H9 (cell line): ENCODE measurements at places on chromosomes 4 and X. TPM values are rescaled to one million over a fixed set of nuclear protein-coding genes. Genes with fewer than 3 reads are reported as not detected.

Gene GAGE12H
- total RNA-seq = not detected in 2 replicates

- H3K4me3 ChIP-seq = no peak overlapping the region
- H3K27ac ChIP-seq = no peak overlapping the region
- no peak for DNase-seq
- no peaks in the 10 kb centered on the region for H3K27me3 ChIP-seq
Measured at GRCh38 chrX:16516232-16516876, 133.6 kb upstream of the S100G start.

Gene ASB5
- not detected in 2 replicates for total RNA-seq

DNA sequence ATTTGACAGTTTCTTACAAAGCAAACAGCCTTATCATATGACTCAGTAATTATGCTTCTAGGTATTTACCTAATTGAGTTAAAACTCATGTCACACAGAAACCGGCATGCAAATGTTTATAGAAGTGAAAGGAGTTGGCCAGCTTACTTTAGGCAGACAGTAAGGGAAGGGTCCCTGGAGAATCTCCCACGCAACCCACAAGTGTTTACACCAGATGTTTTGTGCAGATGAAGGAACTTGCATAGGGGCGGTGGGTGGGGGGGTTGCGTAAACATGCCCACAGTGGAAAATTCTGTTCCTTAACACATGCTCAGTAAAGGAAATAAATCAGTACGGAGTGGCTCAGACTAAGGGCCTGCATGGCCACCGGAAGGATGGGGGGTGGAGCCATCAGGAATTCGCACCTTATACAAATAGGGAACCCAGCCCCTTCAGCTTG lies 330.5 kb upstream of the AADAT start:
- H3K36me3 ChIP-seq = no peaks in the 10 kb centered on the region
- H3K4me3 ChIP-seq = no peak overlapping the region
- H3K27me3 ChIP-seq = no peaks in the 10 kb centered on the region
- DNase-seq = no peak
- no peak overlapping the region for H3K27ac ChIP-seq

- no peaks in the 10 kb centered on the region for H3K36me3 ChIP-seq
- no peaks in the 10 kb centered on the region for H3K27me3 ChIP-seq
- no peak for DNase-seq
- H3K27ac ChIP-seq = no peak overlapping the region
- no peaks in the 10 kb centered on the region; the same call in 1 of the 2 replicates for H3K4me1 ChIP-seq
Measured at GRCh38 chr4:139887962-139888735, 222.5 kb downstream of the MGST2 start.

DNA sequence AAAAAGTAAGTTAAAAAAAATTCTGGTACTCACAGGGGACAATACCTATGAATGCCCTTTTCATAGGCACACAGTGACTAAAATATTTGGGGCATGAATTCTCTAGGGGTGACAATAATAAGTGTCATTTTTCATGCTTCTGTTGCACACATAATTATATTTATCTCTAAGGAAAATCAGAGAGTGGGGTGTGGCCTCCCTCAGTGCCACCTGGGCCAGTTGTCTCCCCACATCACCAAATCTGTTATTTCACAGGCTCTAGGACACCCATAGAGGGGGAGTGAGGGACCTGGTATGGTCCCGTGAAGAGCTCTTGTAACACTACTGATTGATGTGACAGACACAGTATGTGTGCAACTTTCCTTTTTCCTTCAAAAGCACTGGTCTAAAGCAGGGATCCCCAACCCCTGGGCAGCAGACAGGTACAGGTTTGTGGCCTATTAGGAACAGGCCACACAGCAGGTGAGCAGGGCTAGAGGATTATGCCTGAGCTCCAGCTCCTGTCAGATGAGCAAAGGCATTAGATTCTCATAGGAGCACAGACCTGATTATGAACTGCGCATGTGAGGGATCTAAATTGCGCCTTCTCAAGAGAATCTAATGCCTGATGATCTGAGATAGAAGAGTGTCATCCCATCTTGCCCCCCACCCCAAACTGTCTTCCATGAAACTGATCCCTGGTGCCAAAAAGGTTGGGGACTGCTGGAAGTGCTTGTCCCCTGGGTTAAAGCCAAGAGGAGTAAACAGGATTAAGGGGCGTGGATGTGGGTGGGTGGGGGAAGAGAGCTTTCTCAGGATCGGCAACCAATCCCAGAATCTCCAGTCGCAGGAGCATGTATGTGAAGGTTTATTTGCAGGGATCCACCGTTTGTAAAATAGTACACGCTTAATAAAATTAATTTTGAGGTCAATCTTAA lies 856 bp downstream of the SLC9B1 start:
- H3K27me3 ChIP-seq = no peaks in the 10 kb centered on the region
- no peaks in the 10 kb centered on the region for H3K4me1 ChIP-seq
- no peak for DNase-seq

Gene SH2D1A
- total RNA-seq = not detected in 2 replicates
